ENCODE measurements at places on chromosomes 11 and 22.

DNA sequence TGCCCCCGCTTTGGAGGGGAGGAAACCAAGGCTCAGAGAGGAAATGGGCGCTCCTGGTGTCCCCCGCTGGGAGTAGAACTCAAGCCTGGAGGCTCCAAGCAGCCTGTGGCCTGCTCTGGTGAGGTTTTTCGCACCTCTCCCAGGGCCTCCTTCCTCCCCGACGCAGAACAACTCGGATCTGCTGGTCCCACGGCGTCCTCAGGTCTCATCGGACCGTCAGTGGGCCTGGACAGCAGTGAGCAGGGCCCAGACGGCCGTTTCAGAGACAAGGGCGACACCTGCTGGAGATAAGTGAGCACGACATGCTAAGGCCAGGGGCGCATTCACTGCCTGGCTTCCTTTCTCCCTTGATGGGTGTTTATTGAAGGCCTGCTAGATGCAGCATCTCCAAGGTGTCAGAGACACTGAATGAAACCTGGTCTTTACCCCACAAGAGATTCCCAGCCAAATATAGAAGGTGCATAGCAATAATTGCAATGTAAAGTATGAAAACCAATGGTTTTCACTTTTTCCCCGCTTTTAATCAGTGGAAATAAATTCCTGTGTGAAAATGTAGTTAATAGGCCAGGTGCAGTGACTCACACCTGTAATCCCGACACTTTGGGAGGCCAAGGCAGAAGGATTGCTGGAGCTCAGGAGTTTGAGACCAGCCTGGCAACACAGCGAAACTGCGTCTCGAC, 26.9 kb upstream of the CD82 start:
- DNase-seq: peak; percentile 80

DNA sequence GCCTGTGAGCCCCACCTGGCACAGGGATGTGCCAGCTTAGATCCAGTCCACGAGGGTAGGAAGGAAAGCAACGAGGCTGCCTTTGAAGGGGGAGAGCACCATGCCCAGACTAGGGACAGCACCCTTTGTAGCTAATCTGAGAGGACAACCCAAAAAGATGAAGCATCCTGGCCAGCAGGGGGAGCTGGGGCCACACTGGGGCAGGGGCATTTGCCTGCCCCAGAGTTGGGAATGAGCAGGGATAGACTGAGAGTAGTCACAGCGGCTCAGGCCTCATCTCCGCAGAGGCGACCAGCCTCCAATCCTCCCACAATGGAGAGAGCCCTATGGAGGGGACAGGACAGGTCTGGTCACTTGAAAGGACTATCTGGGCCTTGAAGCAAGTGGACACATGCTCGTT, 16.4 kb downstream of the LMO1 start:
- no peak for DNase-seq

DNA sequence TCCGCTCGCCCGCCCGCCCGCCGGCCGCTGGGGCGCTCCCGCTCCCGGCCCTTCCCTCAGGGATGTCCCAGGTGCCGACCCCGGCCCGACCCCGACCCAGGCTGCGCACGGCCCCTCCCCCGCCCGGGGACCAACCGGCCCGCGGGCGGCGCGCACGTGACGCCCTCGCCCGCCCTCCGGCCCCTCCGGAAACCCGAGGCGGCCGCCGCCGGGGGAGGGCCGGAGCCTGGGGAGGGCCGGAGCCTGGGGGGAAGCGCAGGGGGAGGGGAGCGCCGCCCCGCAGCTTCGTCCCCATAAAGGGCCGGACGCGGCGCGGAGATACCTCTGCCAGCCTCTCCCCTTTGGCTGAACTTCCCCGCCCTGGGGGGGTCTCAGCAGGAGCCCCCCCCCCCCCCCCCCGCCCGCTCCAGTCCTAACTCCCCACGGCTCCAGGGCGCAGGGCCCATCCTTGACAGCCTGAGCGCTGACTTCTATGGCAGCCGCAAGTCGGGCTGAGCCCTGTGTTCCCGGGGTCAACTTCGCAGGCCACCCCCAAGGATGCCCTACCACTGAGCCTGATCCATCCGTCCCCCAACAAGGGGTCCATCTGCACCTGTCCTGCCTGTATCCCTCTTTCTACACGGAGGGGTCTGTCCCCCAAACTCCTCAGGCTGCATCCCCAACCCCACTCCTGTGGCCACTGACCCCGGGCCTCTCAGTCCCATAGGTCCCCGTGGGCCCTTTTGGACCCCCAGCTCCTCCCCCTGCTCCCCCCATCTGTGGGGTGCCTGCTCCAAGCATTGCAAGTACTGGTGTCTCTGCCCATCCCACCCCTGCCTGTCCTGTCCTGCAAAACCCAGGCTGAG, at the start of gene MAPK12:
MAPK12 (minus strand) TSS at position 69 of the 845 bp plus-strand sequence. CDS start 174 bp downstream, outside the sequence.
- peak; percentile 82 for DNase-seq

DNA sequence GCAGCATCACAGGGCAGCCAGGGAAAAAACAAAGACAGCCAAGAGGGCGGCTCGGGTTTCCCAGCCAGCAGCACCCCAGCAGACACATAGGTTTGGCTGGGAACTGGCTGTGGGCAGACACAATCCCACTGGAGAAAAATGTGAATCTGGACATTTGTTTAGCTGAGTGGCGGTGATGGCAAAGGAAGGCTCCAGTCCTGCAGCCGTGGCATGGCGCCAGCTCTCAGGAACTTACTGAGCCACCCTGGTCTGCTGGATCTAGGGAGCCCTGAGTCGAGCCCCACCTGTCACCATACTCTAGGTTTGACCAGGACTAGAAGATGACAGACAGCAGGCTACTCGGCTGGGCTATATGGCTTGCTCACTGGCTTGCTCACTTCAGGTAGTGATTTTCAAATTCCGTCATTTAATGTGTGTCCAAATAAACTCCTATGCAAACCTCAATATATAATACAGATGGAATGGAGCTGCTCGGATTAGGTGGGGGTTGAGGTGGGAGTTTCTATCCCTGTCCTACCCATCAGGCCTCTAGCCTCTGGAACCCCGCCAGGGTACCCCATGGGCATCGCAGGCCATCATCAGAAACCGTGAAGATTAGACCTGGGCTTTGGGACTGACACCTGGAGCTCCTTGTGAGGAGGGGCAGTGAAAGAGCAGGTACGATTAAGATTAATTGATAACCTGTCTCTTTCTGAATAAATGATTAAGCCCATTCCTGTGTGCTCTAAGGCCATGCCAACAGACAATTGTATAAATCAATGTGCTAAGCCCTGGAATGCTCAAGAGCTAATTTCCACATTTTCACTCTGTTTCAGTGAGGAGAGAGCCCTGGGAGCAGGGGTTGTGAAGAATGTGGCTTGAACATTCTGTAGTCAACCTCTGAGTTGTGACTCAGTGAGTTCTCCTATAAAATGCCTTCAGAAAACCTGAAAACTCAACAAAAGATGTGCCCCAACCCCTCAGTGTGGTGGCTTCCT, 42.5 kb downstream of the GALNT18 start:
- DNase-seq: no peak

GRCh38 chr22:31533374-31533773, 37.0 kb downstream of the SFI1 start:
- DNase-seq: no peak

- DNase-seq: no peak
These were observed 90.8 kb upstream of the CLDN5 start for GRCh38 chr22:19615001-19615461.

DNA sequence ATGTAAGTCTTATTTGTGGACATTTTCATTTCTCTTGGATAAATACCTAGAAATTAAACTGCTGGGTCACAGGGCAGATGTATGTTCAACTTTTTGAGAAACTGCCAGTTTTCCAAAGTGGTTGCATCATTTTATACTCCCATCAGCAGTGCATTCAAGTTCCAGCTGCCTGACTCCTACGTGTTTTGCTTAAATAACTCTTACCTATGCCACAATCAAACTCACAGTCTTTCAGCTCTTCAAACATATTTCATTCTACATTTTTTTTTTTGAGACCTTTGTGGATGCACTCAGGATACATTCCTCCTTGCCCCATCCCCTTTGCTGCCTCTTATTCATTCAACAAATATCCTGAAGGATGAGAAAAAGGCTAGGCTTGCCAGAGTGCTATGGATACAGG, 9.2 kb downstream of the TCF20 start:
- DNase-seq: peak; percentile 82

DNA sequence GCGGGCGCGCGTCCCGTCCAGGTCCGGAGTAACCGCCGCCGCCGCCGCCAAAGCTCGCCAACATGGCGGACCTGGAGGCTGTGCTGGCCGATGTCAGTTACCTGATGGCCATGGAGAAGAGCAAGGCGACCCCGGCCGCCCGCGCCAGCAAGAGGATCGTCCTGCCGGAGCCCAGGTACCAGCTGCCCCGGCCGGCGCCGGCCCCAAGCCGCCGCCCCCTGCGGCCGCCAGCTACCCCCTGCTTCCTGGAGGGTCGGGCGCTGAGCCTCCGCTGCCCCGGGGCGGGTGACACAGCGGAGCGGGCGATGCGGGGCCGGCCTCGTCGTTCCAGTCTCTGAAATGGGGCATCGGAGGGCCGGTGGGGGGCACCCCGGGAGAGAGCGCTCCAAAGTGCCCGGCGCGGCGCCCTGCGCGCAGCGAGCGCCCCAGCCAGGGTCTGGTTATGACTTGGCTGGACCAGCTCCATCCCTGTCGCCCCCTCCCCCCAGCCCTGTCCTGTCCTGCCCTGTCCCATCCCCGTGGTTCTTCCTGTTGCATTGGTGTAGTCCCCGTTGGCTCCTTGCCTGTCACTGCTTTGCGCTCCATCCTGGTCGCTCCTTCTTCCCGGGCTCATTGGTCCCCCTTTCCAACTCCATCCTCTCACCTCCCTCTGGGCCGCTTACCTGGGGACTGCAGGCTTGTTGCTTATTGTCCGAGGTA, 653 bp downstream of the GRK3 start:
- DNase-seq: peak; percentile 31

- no peak for DNase-seq
These were observed 16.2 kb downstream of the LRRC32 start for GRCh38 chr11:76654298-76654851.

GRCh38 chr11:14506532-14506931, 6.9 kb upstream of the COPB1 start:
- DNase-seq: peak; percentile 8

DNA sequence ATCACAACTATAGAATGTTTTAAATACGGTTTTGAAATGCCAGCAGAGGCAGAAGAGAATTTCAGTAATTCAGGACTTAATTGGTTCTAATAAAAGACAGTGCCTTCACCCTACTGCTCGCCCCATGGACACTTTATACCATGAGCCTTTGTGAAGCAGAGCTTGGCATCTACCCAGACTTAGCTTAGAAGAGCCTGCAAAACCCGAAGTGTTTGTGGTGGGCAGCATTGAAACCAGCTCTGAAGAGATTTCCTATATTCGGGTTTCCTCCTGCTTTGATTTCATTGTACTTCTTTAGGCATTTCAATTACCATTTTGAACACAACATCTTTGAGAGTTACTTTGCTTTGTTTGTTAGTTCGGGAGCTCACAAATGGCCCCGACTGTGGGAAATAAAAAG, 185.1 kb upstream of the MTNR1B start:
- DNase-seq: no peak

DNA sequence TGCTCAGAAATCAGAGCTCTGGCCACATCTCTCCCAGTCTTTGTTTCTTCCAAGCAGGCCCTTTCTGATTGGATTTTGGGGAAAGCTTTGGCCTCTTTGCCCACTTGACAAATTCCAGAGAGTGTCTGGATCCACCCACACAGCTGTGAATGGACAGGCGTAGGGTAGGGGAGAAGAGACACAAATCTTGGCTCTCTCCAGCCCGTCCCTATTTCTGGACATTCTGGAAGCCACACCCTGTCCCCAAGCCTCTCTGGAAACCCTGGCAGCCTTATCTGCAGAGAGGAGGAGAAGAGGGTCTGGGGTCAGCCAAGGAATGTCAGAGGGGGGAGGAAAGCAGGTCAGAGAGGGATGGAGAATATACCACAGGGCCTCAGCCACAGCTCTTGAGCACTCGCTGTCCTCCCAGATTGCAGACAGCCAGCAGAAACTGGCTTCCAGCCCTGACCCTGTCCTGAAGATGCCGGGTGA, 59.5 kb upstream of the WNT11 start:
- DNase-seq: no peak

DNA sequence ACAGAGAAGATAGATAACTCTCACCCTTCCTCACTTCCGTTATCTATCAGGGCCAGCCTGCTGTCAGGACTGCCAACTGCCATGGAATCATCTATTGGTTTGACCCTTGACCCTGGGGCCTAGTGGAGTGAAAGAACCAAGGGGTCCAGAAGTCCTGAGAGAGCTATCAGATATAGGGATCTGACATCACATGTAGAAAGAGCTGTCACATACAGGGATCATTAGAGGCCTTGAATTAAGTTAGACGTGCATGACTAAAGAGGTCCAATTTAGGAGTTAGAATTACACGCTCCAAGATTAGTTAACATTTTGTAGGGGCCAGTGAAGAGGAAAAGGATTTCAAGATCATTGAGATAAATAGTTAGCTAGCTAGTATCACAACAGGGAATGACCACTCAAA, at the start of gene TMEM225:
TMEM225 (minus strand) TSS at position 101 of the 400 bp plus-strand sequence. CDS start 245 bp downstream, outside the sequence.
- DNase-seq: no peak
